ENCODE measurements at places on chromosomes 2 and 18.

GRCh38 chr2:134739236-134739878 lies 20.6 kb upstream of the TMEM163 start:
- no peak for DNase-seq

GRCh38 chr2:219951099-219951498 lies 323.7 kb downstream of the SLC4A3 start:
- no peak for DNase-seq

- DNase-seq = no peak
Measured at GRCh38 chr2:151189125-151189524, 72.5 kb downstream of the RBM43 start.

DNA sequence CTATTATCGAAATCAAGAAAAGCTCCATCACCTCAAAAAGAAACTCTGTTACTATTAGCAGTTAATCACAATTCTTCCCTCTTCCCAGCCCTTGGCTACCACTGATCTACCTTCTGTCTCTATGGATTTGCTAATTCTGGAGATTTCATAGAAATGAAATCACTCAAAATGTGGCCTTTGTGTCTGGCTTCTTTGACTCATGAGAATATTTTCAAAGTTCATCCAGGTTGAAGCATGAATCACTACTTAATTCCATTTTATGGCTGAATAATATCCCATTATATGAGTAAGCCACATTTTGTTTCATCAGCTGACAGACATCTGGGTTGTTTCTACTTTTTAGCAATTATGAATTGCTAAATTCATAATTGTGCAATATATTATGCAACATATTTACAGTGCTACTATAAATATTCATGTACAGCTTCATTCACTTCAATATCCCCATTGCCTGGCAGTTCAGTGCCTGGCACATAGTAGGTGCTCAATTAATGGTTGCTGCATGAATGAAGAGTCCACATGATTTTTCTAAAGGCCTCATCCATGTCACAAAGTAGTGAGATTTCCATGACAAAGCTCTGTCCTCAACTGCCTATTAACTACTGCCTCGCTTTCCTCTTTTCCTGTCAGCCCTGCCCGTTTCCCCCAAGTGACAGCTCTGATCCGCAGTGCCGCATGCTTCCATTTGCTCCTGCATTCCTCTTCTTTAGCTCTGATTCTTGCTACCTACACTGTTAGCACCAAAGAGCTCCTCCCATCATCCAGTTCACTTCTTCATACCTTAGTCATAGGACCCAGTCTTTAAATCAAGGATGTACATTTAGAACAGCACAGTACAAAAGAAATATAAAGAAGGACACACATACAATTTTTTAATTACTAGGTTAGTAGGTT lies 32.8 kb downstream of the CCDC93 start:
- DNase-seq = no peak

GRCh38 chr2:84231478-84231877 lies 227.6 kb downstream of the SUCLG1 start:
- DNase-seq = no peak

- DNase-seq = no peak
Measured at GRCh38 chr2:42048299-42049220, 739 bp downstream of the PKDCC start.

- DNase-seq = no peak
Measured at GRCh38 chr2:239786791-239787190, 238.4 kb downstream of the NDUFA10 start.

DNA sequence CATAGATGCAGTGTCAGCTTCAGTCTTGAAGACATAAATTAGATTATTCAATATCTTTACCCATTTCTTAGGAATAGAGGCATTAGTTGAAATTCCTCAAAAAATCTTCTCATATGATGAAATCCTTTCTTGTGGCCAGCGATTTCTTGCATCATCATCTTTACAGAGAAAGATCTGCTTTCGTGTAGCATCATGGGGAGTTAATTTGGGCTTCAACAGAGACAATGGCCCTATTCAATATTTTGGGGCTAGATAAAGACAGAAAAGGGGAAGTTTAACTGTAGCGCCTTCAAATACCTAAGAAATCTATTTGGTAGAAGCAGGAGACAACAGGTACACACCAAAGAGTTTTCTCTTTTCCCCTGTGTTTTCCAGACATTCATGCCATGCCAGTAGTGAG lies 73.8 kb downstream of the TGFA start:
- no peak for DNase-seq

DNA sequence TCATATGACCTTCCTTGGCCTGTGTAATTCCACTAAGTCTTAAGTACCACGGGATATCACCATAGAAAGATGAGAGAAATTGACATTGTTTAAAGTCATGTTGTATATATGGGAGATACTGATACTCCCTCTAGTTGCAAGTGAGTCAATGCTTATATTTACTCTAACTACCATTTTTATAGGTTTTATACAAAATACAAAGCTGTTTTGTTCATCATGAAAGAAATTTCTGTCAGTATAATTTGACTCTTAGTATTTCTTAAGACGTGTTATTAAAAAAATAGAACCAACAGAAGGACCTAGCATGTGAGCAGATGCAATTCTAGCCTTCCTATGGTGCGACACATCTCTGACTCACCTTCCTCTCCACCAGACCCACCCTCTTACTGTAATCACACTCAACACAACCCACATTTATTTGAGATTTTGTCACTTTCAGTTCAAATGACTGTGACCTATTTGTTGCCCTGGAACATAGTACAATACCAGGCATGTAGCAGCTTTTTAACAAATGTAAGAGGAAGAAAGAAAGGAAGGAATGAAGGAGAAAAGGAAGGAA lies 453.1 kb downstream of the CMPK2 start:
- no peak for DNase-seq

DNA sequence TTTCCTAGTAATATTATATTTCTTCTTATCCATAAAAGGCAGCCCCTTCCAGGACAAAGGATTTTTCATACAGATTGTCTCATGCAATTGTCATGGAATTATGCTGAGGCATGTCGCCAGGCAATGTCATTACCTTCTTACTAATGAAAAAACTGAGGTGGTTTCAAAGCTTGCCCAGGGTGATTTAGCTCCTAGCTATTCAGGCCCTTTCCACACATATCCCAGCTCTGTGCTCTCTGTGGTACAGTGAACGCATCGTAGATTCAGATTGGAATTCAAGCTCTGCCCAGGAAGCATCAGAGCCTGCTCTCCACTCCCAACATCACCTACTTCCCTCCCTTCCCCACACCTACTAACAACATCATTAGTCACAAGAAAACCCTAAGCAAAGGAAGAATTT lies 60.1 kb downstream of the ATP8B1 start:
- no peak for DNase-seq
